NCI-H1694 (cell line): ENCODE measurements at places on chromosomes 3 and 15.

DNA sequence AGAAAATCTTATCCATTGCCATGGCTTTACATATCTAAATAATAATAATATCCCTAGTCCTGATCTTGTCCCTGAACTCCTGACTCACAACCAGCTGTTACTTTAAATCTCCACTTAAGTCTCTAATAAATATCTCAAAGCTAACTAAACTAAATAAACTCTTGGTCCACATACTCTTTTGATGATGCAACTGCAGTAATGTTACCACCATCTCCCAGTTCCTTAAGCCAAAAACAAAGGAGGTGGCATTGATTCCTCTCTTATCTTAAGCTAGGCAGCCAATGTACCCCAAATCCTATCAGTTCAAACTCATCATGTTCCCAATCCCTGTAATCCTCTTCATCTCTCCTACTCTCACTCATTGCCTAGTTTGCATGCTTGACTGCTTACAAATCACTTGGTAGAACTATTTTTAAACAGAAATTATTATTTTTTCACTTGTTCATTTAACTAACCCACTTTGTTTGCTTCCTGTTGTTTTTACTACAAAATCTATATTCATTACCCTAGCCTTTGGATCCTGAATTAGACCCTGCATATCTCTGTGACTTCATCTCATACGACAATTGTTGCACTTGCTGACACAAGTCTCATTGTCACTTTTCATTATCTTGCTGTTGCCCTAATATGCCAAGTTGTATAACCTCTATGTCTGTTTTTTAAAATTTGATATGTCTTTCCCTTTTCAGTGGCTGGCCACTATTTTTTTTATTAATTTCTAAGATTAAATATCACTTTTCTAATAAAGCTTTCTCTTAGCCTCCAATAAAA lies 462.2 kb downstream of the ZPLD1 start:
- DNase-seq: no peak

DNA sequence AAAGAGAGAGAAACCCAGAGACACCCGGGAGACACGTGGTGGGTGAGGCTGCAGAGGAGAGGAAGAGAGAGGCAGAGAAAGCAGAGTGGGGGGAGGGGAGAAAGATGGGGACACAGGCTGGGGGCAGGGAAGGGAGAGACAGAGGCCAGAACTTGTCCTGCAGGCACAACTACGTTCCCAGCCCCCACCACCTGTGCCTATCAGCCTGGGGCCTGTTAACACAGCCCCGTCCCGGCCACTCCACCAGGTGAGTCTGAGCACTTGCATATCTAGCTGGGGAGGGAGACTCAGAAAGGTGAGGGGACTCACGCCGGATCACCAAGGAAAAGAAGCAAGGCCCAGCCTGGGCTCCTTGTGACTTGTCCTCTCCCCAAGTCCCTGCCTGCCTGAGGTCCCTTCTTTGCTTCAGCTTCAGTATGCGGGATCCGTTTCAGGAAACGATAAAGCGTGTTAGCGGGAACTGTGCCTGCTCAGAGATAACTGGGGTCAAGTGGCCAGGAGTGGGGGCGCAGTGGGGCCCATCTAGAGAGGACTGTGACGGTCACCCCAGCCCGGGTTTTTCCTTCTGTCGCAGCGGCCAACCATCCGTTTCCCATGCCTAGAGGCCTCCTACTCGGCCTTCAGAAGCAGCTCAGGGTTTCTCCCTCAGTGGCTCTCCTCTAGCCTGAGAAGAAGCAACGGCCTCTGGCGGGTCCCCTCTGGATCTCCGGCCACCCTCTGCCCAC lies 10.3 kb downstream of the LINGO1 start:
- no peak for DNase-seq

GRCh38 chr3:129239991-129240390 lies 9.4 kb upstream of the COPG1 start:
- no peak for DNase-seq

DNA sequence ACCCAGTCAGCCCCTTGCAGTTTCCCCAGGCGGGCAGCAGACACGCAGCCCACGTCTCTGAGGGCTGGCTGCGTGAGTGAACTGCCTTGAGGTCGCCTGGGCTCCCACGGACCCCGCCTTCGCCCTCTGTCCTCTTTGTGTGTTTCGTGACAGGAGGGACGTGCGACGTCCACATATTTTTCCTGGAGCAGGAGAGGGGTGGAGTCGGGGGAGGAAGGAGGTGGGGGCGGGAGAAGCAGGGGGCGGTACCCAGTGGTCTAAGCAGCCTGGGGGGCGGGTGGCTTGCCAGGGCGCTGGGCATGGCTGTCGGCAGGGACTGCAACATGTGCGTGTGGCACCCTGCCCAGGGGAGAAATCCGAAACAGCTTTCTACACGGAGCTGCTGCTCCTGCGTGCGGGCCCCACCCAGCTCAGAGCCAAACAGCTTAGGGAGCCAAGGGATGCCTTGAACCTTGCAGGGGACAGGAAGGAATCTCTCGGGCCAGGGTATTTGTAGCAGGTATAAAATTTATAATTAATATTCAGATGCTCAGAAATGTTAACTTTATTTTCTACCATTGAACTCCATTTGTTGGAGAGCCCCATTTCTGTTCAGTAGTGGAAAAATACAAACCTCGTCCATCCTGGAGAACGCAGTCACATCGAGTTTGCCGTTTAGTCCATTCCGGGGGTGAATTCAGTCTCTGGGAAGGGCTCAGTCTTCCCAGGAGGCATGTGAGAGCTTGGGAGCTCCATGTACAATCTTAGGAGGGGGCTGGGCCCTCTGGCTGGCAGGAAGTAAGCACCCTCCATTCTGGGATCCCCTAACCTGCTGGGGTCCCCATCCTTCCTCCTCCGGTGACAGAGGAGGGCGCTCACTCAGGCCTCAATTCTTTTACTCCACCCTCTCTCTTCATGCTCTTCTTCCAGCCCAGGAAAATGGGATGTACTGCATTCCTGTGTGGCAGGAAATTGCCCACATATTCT lies 79.1 kb upstream of the MEF2A start:
- peak; percentile 85 for DNase-seq

- DNase-seq: no peak
Observed at GRCh38 chr15:68426116-68426515, 5.8 kb downstream of the ITGA11 start.

- DNase-seq: no peak
Observed at GRCh38 chr3:140823106-140823505, 118.5 kb upstream of the SLC25A36 start.

DNA sequence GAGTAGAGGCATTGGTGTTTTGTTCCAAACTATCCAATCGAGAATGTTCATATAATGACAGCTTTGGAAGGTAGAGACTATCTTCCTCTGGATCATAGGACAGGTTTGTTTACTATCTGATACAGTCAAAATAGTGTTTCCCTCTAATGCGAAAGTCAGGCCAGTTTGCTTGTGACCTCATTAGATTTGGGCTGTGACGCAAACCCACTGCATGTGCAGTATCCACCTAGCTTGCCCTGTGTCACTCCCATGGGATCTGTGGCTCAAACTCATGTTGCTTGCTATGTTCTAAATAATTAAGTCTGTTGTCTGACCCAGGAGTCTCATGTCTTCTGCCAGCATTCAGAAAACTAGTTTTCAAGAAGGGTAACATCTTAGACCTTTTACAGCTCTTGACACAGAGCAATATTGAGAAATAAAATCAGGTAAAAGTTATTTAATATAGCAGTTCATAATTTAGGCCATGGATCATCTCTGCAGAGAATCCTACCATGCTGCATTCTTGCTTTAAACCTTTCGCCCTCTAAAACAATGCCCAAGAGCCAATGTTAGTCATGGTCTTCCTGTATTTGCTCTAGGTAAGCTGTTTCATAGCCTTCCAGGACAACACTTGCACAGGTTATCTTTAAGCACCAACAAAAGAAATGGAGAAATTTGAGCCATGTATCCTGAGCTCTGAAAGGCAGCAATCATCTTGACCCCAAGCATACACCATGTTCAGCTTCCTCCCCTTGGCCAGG lies 26.4 kb downstream of the NIT2 start:
- no peak for DNase-seq
